ENCODE measurements at places on chromosomes 16 and 17. TPM values are rescaled to one million over a fixed set of nuclear protein-coding genes. Genes with fewer than 3 reads are reported as not detected.

GRCh38 chr17:39193346-39193745 lies 4.1 kb downstream of the CACNB1 start:
- DNase-seq, result no peak

GRCh38 chr17:6047966-6048365 lies 22.2 kb upstream of the WSCD1 start:
- DNase-seq, result no peak

GRCh38 chr17:81083125-81083765 lies 48.3 kb downstream of the BAIAP2 start:
- DNase-seq, result no peak

GRCh38 chr16:23535901-23536300 lies 21.2 kb downstream of the EARS2 start:
- no peak for DNase-seq

DNA sequence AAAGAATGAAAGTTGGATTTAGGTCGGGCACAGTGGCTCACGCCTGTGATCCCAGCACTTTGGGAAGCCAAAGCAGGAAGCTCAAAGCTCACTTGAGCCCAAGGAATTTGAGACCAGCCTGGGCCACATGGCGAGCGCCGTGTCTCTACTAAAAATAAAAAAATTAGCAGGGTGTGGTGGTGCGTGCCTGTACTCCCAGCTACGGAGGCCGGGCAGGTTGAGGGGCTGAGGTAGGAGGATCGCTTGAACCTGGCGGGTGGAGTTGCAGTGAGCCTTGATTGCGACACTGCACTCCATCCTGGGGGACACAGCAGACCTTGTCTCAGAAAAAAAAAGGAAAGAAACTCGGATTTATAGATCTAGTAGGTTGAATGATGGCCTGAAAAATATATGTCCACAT lies 37.4 kb upstream of the RPH3AL start:
- no peak for DNase-seq

DNA sequence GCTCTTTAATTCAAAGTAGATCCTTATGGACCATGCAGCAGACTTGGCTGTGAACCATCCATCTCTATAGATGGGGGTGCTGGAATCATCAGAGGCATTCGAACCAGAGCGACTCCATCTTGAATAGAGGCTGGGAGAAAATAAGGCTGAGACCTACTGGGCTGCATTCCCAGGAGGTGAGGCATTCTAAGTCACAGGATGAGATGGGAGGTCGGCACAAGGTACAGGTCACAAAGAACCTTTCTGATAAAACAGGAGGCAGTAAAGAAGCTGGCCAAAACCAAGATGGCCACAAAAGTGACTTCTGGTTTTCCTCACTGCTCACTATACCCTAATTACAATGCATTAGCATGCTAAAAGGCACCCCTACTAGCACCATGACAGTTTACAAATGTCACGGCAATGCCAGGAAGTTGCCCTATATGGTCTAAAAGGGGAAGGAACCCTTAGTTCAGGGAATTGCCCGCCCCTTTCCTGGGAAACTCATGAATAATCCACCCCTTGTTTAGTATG lies 89.2 kb upstream of the BRD7 start:
- DNase-seq, result no peak

DNA sequence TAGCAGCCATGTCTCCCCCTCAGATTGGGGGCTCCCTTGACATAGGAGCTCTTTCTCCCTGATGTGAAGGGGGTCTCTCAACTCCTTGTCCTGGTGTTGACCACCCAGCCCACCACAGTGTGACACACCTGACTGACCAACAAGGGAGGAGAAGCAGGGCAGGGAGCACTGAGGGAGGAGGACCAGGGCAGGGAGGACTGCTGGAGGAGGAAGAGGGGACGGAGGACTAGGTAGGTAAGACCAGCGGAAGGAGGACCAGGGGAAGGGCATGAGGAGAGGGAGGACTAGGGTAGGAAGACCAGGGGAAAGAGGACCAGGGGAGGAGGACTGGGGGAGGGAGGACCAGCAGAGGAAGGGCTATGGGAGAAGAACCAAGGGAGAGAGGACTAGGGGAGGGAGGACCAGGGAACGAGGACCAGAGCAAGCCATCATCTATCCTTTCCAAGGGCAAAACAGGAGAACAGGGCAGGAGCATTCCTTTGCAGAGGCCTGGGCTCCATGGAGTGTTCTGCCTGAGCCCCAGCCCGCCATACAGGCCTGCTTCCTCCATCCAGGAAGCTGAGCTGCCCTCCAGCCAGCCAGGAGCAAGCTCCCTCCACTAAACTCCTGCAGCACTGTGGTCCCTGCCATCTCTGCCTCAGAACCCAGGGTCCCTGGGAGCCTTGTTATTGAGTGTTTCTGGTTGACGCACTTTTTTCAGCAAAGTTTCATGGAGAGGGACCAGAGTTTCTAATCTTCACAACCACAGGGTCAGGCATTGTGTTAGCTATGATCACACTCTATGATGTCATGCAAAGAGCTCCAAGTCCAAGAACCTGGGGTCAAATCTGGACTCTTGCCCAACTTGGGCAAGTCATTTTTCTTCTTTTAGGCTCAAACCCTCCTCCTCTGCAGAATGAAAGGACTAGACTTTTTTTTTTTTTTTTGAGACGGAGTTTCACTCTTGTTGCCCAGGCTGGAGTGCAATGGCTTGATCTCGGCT lies 15.4 kb upstream of the KRT17 start:
- DNase-seq, result no peak

DNA sequence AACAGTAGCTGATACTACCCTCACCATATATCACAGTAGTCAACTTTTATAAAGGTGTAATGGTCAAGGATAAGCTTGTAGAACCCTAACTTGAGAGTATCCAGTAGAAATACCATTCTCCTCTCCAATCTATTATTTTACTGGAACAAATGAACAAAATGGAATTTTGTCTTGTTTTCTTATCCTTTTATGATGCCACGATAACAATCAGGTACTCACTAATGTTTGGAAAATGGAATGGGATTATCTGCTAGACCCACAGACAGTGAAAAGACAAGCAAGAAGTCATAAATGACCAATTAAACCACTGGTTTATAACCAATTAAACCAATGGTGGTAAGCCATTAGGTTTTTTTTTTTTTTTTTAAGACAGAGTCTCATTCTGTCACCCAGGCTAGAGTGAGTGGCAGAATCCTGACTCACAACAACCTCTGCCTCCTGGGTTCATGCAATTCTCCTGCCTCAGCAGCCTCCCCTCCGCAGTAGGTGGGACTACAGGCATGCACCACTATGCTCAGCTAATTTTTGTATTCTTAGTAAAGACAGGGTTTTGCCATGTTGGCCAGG lies 10.4 kb downstream of the GPATCH8 start:
- no peak for DNase-seq

DNA sequence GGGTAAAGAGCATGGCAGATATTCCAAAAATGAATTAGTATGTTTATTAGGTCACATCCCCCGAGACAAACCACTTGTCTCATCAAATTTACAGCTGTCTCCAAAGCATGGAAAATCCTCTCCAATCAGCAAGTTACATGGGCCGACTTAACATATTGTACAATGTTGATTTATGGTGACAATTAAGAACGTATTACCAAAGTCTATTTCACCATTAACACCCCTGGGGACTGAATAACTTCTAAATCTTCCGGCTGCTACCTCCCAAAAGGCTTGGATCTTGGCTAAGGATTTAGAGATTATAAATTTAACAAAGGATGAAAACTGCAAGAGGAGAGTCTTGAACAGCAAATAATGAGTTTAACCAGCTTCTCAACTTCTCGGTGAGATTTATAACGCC lies 311.9 kb downstream of the NPIPA8 start:
- DNase-seq, result no peak

GRCh38 chr17:1776328-1776727 lies 14.5 kb downstream of the SERPINF1 start:
- DNase-seq, result no peak

- DNase-seq, result no peak
Observed at GRCh38 chr17:64984181-64984580, 64.9 kb upstream of the LRRC37A3 start.

DNA sequence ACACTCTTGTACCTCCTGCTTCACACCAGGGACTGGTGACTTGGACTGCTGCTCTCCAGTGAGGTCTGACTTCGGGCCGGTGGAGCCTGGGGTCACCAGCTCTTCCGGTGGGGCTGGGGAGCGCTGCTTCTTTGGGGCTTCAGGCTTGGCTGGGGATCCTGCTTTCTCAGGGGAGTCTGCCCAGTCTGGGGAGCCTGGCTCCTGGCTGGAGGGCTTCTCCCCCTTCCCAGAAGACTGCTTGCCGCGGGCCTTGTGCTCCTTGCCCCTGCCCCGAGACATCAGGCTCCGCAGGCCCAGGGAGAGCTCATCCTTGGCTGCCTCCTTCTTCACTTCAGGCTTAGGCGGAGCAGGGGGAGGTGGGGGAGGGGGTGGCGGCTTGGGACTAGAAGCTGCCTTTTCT lies 52.4 kb downstream of the MYO18A start:
- no peak for DNase-seq

ALKBH5 gene
- total RNA-seq, result 133 TPM

CFAP119 gene
- 4.4 TPM for total RNA-seq

SLC12A3 gene
- not detected for total RNA-seq

DBF4B gene
- total RNA-seq, result 31.8 TPM
